ENCODE measurements at places on chromosomes 1 and 21.
A peak's percentile ranks its signal among the peaks of the same experiment; 100 is the strongest.

DNA sequence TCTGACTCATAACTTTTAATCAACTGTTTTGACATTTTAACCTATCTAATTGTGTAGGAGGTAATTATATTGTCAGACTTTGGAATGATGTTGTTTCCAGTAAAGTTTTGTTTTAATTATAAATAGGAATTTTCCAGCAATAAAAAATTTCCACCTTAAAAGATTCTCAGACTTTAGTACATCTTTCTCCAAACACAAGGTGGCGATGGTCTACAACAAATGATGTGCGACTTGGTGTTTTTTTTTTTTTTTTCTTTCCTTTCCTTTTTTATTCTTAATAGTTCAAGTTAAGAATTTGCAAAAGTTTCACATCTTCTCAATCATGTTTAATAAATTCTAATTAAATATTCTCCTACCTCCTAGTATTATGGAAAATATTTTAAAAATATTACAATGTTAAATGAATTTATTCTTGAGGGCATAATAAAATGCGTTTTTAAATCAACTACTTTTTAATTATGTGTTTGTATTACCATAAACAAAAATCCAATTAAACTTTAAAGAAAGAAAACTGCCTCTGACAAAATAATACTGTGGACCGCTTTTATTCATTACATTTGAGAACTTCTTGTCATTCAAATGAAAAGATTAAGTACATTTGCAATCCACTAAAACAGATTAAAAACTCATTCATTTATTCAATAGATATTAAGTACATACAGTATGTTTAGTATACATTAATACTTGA, 4.4 kb upstream of the ADAMTS1 start:
- DNase-seq = no peak

GRCh38 chr1:180230791-180231505, 884 bp downstream of the LHX4 start:
- no peak for DNase-seq

- DNase-seq = no peak
These were observed 163.3 kb downstream of the NRIP1 start for GRCh38 chr21:14901482-14901958.

- DNase-seq = peak; percentile 6
These were observed 345.1 kb upstream of the SNX7 start for GRCh38 chr1:98316286-98316905.

- no peak for DNase-seq
These were observed 1.4 kb downstream of the RSPO1 start for GRCh38 chr1:37633040-37633937.

DNA sequence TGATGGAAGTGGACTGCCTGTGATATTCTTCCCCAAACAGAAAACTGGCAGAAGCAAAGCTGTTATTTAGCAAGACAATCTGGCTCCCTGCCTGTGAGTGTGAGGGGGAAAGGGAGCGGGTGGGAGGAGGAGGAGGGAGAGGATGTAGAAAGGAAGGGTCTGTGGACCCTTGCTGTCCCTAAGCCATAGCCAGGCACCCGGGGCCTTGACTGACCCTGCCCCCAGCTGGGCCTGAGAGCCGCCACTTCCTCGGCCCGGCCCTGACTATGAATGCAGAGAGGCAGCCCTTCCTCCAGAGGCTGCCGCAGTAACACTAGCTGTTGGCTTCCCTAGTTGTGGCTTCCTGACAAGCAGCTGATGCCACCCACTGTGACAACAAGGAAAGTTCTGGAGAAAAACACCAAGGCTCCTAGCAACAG, 13.9 kb downstream of the PLA2G2F start:
- peak; percentile 31 for DNase-seq

- no peak for DNase-seq
These were observed 176.7 kb downstream of the TTLL7 start for GRCh38 chr1:83822208-83822607.

DNA sequence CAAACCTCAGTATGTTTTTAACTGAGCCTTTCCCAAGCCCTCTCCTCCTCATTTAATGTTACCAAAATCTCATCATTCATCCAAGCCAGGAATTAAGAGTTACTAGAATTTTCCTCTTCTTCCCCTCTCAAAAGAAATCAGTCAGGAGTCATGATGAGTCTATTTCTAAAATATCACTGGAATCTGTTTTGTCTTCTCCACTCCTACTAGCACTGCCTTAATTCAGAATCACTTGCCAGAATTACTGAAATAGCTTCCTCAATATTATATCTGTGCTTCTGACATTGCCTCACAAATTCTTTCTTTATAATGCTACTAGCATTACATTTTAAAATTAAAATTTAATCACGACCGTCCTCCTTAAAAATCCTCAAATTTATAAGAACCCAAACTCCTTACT, 106.1 kb downstream of the PTGER3 start:
- no peak for DNase-seq

GRCh38 chr1:21293537-21294265, 3.4 kb upstream of the ECE1 start:
- DNase-seq = no peak

- DNase-seq = no peak
These were observed 499.3 kb downstream of the NEGR1 start for GRCh38 chr1:71783071-71783470.

GRCh38 chr1:233343262-233343661, 15.7 kb downstream of the MAP3K21 start:
- no peak for DNase-seq

GRCh38 chr1:243420016-243420945, 164.4 kb downstream of the SDCCAG8 start:
- DNase-seq = no peak

DNA sequence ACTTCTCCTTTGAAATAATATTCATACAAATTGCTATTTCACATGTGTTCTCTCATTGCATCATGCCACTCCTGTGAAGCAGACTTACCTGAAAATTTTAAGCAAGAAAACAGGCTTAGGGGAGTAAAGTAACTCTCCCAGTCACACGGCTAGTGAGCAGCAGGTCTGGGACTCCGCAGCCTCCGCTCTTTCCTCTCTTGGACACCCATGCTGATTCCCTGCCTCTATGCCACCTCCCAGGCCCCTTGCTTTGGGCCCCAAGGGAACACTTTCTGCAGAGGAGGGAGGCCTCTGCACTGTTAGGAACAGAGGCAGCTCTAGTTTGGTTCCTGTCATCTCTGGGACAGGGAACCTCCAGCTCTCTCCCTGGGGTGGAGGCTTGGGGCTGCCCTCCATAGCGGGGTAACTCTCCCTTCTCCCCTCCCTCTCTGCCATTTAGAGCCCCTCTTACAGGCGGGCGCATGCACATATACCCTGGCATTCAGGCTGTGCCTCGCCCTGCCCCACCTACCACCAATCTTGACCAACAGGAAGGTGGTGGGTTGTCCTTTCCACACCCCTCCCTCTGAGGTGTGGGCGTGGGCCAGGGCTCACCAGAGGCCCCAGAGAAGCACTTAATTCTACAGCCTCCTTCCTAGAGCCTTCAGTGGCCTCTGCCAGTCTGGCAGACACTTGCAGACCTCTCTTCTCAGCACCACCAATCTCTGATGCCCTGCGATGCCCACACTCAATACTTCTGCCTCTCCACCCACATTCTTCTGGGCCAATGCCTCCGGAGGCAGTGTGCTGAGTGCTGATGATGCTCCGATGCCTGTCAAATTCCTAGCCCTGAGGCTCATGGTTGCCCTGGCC, at the start of gene RXFP4:
Gene RXFP4 (plus strand): TSS at position 646 of the 852 bp plus-strand sequence. CDS start 72 bp downstream, at position 718.
- no peak for DNase-seq

DNA sequence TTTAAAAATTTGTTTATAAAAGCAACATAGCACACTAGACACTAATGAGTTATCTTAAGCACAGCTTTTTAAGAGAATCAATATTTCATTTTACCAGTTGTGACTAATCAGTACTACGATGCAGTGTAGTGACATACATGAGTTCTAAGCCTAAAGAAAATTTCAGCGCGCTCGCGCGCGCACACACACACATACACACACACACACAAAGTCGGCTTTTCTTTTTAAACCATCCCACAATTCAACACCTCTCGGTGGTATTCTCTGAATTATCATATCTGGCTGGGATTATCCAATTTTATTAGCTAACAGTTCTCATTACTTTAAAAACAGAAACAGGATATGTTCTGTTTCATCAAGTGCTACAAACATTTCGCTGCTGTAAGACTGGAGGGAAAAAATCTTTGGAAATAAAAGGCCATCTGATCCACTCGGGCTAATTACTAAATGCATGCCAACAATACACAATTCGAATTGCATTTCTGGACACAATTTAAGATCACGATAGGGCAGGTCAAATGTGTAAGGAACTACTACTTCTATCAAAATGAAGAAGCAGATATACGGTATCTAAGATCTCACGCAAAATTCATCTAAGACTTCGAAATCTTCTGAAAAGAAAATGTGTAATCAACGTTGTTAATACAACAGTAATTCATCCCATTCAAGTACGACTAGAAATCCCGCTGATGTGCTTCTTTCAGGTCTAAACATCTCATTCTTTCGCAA, 1.2 kb downstream of the TUT4 start:
- DNase-seq = no peak

DNA sequence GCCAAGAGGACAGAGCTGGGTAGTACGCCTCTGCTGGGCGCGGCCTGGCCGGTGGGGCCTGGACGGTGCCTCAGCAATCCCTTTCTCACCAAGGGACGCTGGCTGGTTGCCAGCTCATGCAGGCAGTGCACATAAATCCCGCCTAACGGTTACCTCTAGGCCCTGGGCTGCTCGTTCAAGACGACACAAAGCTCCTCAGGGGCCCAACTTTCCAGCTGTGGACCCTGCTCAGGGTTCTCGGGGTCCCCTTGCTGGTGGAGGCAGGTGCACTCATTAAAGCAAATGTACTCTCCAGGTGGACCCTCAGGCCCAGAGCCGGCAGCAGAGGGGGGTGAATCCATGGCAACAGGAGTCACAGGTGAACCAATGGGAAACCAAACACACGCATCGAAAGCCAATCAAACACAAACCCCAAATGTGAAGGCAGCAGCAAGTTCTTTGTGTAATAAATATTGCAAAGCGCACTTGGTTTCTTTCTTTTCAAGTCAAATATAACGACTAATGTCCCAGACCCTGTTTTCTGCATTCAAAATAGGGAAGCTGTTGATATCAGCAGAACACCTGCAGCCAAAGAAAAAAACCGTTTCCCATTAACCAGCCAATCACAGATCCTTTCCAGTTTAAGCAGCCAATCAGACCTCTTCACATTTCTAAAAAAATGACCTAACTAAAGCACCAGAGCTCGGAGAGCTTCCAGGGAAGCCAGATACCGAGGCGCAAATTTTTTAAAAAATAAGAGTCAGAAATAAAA, 26.1 kb upstream of the CLSTN1 start:
- DNase-seq = no peak

DNA sequence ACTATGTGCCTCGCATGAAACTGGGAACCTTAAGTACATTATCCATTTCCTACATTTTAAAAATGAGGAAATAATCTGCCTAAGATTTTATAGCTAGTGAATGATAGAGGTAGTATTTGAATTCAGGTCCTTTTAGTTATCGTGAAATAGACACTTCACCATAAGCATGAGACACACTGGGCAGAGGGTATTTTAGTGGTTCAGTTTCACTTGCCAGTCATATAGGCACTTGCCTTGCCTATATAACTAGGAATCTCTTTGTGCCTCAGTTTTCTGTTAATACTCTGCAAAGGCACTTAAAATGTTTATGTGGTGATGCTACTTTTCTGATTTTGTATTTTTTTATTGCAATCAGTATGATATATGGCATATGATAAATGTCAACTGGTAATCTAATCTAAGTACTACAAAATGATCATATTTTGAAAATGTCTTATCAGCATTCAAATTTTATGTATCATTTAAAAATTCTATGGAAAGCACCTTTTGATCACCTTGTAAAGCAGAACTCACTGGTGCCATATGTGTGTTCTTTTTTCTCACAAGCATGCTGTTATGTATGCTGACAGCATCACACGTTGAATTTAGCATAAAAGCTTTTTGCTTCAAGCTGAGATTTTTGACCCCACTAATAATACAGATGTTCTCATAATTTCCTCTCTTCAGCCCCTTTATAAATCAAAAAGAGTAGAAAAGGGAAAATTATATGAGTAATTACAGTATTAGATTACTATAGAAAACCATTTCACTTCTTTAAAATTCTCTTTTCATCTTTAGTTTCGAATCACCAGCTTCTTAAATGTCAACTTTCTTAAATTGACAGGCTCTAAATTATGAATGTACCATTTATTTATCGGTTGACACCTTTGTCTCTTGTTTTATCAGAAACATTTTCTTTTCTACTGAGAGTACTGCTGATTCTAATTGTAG, 52.6 kb downstream of the RPS6KC1 start:
- DNase-seq = no peak

DNA sequence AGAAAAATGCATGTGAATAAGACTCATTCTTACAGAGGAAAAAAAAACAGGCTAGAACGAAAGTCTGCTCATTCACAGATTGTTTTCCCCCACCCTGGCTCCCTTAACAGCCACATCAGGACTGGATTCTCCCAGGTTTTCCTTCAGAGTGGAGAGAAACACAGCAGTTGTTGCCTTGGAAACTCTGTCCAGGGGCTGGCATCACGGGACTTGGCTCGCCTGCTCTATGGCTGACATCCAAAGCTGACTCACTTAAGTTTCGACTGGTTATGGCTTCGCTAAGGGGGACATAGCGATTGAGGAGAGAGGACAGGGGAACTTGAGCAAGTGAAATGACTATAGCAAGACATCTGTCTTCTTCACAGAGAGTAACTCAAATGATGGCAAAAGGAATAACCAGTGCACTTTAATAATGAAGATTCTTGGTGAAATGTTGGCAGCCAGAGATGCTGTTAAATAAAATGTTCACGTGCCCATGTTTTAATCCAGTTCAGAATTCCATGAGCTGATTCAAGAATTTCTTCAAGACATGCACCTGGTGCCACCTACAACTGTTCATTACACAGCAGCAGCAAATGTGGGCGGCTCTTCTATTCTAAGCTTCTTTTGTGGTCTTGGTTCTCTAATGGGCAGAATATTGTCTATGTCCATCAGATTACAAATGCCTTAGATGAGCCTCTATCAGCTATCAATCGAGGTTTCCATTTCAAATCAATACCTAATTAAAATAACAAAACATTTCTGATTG, 21.8 kb downstream of the MIS18A start:
- peak; percentile 23 for DNase-seq

DNA sequence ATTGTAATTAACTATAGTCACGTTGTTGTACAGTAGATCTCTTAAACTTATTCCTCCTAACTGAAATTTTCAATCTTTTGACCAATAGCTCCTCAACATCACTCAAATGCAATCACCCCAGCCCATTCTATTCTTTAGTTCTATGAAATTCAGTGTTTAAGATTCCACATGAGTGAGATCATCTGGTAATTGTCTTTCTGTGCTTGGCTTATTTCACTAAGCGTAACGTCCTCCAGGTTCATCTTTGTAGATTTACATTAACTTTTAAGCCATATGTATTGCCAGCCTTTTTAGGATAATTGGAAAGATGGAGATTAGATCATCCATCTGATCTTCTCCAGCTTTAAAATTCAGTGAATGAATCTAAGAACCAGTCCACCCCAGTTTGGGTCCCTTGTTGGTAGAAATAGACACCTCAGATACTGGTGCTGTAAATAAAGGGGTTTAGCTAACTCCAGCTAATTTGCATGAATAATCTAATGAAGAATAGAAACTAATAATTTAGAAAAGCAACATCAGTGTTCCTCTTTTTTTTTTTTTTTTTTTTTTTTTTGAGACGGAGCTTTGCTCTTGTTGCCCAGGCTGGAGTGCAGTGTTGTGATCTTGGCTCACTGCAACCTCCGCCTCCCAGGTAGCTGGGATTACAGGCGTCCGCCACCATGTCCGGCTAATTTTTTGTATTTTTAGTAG, 7.0 kb downstream of the S100A10 start:
- no peak for DNase-seq

GRCh38 chr1:35763201-35763600, 6.6 kb downstream of the CLSPN start:
- no peak for DNase-seq

- no peak for DNase-seq
These were observed 6.7 kb downstream of the CNIH3 start for GRCh38 chr1:224622831-224623230.
